ENCODE measurements at places on chromosomes 7 and 10.
A peak's percentile ranks its signal among the peaks of the same experiment; 100 is the strongest.

- DNase-seq = no peak
Measured at GRCh38 chr7:6376820-6377219, 70.9 kb downstream of the DAGLB start.

GRCh38 chr7:105585850-105586500, 4.7 kb upstream of the EFCAB10 start:
- no peak for DNase-seq

DNA sequence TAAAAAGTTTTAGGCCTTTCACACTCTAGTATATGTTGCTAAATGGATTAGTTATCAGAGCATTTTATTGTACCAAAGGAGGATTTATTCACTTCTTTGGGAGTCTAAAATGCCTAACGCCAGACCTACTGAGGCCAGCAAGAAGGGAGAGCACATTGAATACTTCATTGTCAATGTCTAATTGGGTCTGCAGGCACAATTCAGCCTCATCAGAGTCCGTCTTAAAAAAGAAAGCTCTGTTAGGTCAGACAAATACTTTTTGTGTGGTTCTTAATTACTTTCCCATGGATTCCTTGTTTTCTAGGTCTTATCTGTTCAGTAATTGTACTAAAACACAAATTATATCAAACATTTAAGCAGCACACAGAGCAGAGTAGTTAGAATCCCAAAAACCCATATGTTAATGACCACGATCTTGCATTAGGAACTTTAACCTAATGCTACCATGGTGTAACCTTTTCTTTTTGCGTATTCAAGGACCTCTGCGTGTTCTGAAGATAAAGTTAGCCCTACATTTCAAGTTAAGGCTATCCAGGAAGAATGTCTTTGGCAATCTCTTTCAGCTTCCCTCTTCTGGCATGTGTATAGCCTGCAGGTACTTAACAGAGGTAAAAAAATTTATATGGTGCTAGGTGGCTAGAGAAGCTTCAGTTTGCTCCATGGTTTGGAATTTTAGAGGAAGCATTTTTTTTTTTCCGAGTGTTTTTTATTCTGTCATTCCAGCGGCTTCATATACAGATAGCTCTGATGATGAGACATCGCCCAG, 45.7 kb upstream of the STRIP2 start:
- no peak for DNase-seq

DNA sequence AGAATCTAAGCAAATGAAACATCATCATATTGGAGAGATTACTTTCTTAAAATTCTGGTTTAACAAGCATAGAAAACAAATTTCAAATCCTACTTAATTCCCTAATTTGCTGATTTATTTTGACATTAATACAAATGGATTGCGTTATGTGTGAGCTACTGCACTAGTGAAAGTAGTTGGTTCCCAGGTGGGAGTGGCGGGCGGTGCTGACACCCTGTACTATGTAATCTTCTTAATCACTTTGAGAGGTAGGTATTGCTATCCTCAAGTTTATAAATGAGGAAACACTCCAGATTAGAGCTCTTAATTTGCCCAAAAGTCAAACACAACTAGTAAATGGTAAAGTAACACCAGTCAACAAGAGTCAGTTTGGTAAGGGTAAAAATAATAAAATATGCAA, 131.1 kb downstream of the ELAPOR2 start:
- no peak for DNase-seq

DNA sequence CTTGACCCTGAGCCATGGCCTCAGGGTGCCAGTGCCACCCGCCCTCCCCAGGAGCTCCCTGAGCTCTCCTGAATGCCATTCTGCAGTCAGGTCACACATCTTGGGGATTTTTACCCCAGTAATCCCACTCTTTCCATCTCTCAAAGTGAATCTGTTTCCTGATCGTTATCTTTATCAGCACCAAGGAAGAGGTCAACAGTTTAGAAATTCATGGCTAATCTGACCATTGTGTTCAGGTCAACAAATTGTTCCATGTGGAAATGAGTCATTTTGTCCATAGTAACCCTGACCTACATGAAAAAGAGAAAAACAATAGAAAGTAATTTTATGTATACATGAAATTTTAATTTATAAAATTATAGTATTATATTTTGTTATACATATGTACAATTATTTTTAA, 28.8 kb upstream of the ZNF488 start:
- no peak for DNase-seq

- no peak for DNase-seq
Measured at GRCh38 chr7:91031757-91032156, 232.5 kb upstream of the FZD1 start.

GRCh38 chr10:128186959-128187787, 61.0 kb upstream of the MKI67 start:
- DNase-seq = peak; percentile 69

DNA sequence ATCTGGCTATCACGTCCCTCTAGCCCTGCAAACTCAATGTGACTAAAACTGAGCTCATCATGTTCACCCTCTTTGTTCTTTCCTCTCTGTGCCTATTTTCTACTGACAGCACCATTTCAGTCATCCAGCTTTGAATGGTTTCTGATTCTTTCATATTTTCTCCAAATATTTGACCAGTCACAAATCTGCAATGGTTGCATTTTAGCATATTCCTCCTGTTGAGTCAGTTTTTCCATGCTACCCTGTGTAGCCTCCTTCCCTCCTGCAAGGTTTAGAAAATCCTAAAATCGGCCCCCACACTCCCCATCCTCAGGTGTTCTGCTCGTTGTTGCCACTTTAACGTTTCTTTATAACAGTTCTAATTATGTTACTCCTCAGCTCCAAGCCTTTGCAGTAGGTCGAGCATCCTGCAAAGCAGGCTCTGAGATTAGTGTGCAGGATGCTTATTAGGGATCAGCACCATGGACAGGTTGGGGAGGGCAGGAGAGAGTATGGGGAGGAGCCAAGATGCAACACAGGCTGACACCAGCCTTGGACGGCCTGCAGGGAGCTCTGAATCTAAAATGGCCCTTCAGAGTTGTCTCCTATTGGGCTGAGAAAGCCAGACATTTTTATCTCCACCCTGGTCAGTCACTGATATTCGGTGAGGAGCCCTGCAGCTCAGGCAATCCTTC, 531.0 kb upstream of the COBL start:
- peak; percentile 0 for DNase-seq

DNA sequence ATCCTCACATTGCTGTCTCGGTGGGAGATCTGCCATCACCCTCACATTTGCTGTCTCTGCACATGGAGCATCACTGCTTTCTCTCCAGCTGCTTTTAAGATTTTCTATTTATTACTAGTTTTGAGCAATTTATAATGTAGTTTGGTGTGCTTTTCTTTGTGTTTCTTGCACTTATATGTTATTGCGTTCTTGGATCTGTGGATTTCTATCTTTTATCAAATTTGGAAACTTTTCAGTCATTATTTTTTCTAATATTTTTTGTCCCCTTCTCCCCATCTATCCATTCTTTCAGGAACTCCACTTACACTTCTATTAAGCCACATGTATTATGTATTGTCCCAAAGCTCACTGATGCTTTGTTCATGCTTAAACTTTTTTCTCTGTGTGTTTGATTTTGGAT, 108.9 kb downstream of the FOXL3 start:
- no peak for DNase-seq

DNA sequence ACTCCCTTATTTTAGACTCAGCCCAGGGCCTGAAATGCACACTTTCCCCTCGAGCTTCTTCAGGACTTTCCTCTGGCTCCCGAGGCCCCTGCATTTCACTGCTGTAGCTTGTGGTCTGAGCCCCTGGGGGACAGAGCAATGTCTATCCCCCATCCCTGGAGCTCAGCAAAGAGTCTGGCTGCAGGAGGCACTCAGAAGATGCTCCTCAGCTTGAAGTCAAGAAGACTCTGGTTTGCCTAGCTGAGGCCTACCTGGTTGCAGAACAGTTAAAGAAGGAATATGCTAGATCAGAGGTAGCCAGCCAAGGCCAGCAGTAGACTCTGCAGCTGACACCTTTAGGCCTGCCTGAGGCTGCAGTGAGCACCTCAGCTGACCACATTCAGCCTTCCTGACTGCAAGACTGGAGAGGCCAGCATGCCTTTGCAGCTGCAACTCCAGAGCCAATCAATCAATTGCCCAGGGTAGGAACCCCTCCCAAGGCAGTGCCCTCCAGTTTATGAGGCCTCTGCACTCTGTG, 36.9 kb upstream of the IKZF1 start:
- no peak for DNase-seq

DNA sequence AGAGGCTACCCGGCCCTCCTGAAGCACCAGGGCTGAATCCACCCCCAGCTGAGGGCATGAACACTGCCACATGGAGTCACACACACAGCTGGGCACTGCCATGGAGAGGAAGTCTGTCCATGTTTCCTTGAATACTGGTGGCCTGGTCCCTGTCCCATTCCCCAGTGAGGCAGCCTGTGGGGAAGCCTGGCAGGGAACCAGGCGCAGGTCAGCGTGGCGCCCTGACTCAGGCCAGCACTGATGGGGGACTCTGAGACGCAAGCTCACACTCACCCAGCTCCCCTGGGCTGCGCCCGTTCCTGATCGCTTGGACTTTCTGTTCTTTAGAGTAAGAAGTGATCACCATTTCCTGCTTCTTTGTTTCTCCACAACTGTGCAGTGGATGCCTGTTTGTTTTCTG, 128.3 kb downstream of the EGFR start:
- no peak for DNase-seq

- DNase-seq = no peak
Measured at GRCh38 chr10:62433181-62433692, 59.1 kb downstream of the ZNF365 start.

DNA sequence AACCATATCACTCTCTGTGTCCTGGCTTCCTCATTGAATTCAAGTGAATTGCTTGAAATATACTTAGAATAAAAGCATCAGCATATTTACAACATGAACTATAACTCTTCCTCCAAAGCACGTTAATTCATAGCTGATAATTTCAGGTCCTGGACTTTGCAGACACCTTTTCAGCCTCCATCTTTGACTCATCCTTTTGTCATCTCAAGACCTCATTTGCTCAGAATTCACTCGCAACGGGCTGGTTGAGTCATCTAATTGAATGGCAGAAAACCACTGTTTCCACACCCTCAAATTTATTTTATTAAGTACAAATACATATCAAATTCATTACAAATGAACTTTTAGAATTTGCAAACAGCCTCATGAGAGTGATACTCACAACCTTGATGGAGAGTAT, 545.7 kb downstream of the GATA3 start:
- no peak for DNase-seq

DNA sequence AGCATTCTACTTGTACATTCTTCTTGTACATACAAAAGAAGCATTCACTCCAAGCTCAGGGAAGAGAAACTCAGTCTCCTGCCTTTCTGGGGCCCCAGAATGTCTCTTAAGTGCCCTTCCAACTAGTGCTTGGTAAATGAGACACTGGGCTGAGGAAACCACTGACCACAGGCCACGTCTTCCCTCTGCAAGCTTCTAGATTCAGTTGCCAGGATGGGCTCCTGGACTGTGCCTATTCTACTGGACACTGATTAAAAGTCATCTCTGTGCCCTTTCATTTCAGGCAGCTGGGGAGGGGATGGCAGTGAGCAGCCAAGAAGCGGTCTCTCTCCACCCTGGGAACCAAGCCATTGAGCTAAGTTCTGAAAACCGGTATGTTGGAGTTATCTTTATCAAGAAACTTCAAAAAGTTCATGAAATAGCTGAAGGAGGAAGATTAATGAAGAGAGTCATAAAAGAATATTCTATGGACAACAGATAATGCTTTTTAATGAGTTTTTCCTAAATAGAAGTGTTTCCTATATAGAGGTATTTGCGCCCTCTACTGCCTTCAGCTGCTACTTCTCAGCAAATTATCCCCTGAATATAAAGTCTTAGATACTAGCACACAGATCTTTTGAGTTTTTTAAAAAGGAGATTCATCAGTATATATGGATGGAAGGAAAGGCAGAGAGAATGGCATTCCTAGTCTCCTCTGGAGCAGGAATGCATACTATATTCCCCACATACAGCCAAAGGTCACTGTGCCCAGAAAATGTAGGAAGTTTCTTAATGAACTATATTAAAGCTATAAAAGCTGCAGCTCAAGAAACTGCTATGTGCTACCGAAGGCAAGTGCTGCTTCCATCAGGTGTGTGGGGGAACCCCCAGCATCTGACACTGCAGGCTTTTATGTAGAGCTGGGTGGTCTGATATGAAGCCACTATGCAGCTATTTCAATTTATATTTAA, 8.4 kb upstream of the IFIT1B start:
- peak; percentile 66 for DNase-seq

DNA sequence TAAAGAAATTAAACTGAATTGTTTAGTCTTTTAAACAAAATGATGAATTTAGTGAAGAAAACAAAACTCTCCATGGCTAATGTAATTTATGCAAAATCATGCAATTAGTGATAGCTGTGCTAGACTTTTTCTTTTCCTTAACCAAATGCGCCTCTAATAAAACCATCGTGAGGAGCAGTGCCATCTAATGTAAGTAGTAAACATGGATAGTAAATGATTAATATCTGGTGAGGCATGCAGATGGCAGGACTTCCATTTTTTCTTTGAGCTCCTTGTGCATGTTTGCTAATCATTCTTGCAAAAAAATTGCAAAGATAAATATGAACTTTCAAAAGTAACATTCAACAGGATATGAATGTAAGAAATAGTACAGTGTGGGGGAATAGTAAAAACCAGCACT, 2.3 kb downstream of the INSYN2A start:
- DNase-seq = no peak

DNA sequence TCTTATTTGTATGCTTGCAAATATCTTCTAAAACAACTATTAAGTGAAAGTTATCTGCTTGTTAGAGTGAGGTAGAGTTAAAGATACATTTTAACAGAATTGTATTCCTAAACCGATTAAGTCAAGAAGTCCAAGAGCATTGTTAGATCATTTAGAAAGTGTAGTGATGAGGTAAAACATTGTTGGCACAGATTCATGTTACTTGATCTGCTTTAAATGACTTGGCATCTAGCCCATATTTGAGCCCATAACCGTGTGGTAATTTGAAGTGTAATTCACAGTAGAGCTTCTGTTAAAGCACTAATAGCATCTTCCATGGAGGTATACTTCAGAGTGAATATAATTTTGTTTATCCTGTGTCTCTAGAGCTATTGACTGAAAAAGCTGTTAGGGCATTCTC, 62.1 kb downstream of the PTEN start:
- DNase-seq = peak; percentile 28

GRCh38 chr7:151142686-151143040, 24.8 kb downstream of the GBX1 start:
- DNase-seq = no peak

DNA sequence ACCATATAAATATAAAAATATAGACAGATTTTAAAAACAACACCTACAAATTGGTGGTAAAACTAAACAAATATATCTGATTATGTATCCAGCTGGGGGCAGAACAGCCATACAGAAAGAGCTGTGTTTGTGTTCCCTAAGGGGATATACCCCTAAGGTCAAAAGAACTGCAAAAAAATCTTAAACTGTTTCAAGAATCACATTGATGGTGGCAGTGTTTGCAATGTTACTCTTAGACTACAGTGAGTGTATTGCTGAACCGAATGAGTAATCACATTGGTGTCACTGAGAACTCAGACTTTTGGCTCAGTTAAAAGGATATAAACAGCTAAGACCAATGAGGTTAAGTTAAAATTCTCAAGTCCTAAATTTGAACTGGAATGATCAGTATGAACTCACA, 27.1 kb upstream of the PTPRN2 start:
- no peak for DNase-seq

Data from tongue (tissue), 3 donors.